ENCODE measurements at places on chromosomes 16 and 17.

- no peak for DNase-seq
Observed at GRCh38 chr16:52471650-52472370, 75.1 kb downstream of the TOX3 start.

GRCh38 chr16:7303660-7304200 is 28.9 kb upstream of the RBFOX1 start:
- DNase-seq: no peak

GRCh38 chr17:50252781-50253180 is 21.5 kb upstream of the TMEM92 start:
- DNase-seq: no peak

DNA sequence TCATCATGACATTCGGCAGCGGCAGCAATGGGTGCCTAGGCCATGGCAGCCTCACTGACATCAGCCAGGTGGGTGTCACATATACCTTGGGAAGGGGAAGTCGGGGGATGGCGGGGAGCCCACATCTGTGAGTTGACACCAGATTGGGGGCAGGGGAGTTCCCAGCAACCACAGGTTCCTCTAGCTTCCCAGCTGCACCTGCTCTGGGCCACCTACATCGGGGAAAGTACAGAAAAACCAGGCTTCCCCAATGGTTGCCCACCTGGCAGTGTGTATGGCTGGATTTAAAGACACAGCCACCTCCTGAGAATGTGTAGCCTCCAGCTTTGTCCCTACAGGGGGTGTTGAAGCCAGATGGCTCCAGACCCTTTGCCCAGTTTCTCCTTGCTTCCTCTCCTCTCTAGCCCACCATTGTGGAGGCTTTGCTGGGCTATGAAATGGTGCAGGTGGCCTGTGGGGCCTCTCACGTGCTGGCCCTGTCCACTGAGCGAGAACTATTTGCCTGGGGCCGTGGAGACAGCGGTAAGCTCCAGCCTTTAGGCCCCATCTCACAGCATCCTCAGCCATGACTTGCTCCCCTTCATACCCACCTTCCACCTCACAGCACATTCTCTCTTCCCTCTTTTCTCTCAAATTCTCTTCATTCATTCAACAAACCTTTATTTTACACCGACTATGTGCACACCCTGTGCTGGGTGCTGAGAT is 5.0 kb upstream of the TRAF4 start:
- DNase-seq: no peak

- peak; percentile 39 for DNase-seq
Observed at GRCh38 chr17:58303971-58304749, 23.4 kb upstream of the MPO start.

GRCh38 chr16:78669994-78670393 is 570.5 kb downstream of the WWOX start:
- DNase-seq: no peak

GRCh38 chr17:48732688-48733629 is 4.4 kb upstream of the HOXB13 start:
- DNase-seq: no peak

DNA sequence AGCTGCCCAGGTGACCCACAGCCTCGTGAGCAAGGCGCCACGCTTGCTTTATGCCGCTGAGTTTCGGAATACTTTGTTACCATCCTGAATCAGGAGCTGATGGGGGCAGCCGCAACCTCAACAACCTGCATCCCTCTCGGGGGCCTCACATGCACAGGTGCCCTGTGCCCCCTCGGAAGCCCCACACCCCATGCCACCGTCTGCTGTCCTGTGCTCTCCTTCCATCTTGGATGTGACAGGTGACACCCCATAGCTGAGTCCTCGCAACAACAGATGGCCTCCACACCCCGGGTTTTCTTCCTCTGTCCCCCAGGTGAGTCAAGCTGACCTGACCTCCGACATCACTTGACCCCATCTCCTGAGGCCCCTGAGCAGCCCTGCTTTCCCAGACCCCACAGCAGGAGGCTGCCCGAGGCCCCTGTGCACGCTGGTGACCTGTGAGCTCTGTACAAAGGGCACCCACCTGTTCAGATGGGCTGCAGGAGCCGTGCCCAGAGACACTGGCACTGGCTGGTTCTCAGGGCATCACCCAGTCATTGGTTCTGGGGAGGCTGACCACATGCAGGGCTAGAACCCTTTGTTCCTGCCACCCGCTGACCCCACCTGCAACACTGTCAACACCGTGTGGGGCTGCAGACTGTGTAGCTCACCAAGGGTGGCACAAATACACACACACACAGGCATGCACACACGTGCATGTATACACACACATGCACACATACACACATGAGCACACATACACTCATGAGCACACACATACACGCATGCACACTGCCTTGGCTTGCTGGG is 57.7 kb downstream of the RMI2 start:
- DNase-seq: no peak

Data from stimulated activated CD4-positive, alpha-beta T cell treated with anti-CD3 and anti-CD28 coated beads, Interleukin-1b, Interleukin-23, amount 100 ng/mL, for 1 hour (primary cell).